ENCODE measurements at places on chromosomes 3 and 15. TPM values are rescaled to one million over a fixed set of nuclear protein-coding genes. Genes with fewer than 3 reads are reported as not detected.

Gene RSRC1
- total RNA-seq, result 30.4 TPM

Gene ANKRD34C
- total RNA-seq, result not detected

Gene DUOX1
- under 0.01 TPM for total RNA-seq

Gene CLDN16
- total RNA-seq, result 0.22 TPM

Gene GPR27
- not detected for total RNA-seq

Gene AP3B2
- total RNA-seq, result 1.8 TPM

Gene FBLN2
- total RNA-seq, result 251 TPM

Gene CCDC71
- 30.0 TPM for total RNA-seq

Gene TMEM207
- not detected for total RNA-seq

Gene RARB
- 1.8 TPM for total RNA-seq

Gene RHCG
- not detected for total RNA-seq

Gene GNAT1
- not detected for total RNA-seq

Gene MESP1
- under 0.01 TPM for total RNA-seq

Gene CPB1
- total RNA-seq, result not detected

Gene CFAP100
- not detected for total RNA-seq

Gene XCR1
- not detected for total RNA-seq

Gene SEMA6D
- total RNA-seq, result 25.8 TPM

All from placental pericyte (primary cell).